RPMI7951 (cell line): ENCODE measurements at places on chromosomes 2 and 18.

GRCh38 chr2:66832646-66833435, 397.9 kb downstream of the MEIS1 start:
- DNase-seq: no peak

- DNase-seq: peak; percentile 1
Observed at GRCh38 chr18:49359732-49360444, 100.6 kb downstream of the DYM start.

DNA sequence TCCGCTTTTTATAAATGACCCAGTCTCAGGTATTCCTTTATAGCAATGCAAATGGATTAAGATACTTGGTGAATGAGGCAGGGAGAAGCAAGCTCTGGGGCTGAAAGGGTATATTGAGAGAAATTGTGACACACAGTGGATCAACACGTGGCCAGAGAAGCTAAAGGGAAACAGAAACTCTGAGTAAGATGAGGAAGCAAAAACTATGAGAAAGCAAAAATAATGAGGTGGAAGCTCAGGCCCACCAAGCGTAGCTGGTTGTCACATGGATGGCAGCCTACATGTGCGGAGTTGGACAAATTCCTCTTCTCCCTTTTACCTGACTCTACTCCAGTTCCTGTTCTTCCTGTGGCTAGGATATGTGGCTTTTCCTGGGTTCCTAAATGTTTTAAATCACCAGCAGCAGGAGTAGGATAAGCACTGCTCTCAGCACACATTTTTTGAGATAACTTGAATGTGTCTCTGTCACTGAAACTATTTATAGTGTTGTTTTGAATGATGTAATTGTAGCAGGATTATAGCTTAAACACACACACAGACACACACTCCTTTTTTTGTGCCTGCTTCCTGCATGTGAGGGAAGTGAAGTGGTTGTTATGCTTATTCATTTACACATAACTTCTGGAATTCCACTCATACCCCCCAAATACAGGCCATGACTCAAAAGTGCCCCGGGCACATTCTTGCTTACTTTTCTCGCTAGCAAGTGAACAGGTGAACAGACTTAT, 30.1 kb upstream of the EPC2 start:
- DNase-seq: peak; percentile 77

DNA sequence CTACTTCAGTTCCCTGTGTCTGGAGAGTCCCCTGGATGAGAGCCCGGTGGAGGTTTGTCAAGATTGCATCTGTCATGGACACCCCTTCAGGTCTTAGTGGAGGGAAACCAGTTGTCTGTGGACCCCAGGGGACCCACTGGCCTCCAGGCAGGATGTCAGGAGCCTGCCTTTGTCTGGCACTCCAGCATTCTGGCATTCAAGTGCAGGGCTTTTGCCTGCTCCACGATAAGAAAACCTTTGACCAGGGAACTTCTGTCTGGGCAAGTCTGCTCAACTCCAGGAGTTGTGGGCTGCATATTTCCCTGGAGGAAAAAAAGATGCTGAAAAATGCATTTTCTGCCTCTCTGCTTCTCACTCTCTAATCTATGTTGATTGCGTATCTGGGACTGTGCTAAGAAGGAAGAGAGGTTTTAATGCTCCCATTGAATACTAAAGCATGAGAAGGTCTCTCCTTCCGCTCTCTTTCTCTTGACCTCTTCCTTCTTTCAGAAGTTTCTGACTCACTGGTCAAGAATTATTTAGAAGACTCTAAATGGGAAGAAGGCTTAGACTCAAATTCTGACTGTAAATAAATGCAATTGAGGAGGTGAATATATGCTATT, 104.5 kb downstream of the MMADHC start:
- peak; percentile 37 for DNase-seq

DNA sequence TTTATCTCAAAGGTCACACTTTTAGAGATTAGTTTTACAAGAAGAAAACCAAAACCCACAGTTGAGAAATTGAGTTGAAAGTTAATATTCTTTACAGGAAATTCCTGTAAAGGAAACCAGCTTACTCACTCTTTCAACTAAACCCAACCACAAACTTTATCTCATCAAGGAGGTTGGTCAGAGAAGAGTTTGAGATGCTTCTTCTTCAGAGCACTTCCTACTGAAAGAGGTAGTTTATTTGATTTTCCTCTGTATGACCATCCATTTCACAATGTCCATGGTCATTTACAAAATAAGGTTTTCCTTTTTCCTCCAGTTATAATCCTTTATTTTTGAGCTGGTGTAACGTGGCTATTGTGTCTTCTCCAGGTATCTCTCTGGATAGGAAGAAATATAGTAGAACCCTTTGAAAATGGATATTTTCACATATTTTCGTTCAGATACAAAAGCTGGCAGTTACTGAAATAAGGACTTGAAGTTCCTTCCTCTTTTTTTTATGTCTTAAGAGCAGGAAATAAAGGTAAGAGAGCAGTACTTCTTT, 4.5 kb upstream of the IL18RAP start:
- DNase-seq: no peak

- DNase-seq: no peak
Observed at GRCh38 chr2:120346026-120346666, at the start of gene INHBB. Gene INHBB, plus strand, starts transcription at chr2:120346136. Its CDS starts 53 bp downstream, at chr2:120346189.

DNA sequence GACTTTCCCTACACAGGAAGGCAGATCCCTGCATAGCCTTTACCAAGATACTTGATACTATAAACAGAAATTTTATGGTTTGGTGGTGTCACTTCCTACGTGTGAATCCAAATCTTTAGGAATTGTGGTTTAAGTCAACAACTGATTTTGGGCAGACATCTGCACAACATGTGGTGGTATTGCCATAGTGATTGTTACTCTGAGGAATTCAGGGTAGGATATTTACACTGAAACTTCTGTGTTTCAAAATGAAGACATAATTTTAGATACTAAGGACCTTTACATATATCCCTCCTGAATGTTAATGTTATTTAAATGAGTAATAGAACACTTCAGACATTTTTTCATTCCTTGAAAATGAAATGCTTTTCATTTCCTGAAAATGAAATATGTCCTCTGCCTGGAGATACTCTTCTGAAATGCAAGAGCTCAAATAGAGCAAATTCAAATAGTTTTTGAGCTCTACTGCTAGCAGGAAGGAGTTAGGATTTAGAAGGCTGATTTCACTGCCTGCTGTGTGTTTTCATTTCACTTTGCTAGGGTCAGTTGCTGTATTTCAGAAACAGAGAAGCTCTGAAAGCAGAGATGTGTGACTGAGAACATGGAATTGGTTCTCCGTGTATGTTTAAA, 77.2 kb downstream of the MDH1 start:
- DNase-seq: peak; percentile 72

DNA sequence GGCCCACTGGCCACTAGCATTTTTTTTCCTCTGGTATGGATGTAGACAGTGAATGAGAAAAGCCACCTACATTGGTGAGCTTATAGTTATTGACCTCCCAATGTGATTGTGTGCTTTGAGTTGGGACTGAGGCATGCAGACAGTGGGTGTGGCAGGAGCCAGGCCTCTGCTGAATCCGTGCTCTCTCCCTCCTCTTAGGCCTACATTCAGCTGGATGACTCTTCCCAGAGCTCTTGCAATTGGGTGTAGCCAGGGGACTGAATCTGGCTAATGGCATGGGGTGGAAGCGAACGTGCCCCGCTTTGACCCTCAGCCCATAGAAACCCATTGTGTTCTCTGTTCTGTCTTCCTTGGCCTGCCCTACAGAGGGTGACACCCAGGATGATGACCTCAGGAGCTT, 698.3 kb upstream of the HS6ST1 start:
- no peak for DNase-seq

- DNase-seq: peak; percentile 1
Observed at GRCh38 chr2:184154438-184154837, 443.9 kb upstream of the ZNF804A start.

GRCh38 chr18:27964811-27965210, 212.1 kb downstream of the CDH2 start:
- peak; percentile 15 for DNase-seq

DNA sequence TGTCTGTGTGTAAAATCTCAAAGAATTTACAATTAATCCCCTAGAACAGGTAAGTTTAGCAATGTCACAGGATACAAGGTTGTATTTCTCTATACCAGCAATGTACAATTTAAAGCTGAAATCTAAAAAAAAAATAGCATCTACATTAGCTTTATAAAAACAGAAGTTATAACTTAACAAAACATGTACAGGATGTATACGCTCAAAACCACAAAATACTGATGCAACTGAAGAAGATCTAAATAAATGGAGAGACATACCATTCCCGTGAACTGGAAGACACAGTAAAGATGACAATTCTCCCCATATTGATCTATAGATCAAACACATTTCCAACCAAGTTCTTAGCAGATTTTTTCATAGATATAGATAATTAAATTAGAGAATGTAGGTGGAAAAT, 17.5 kb upstream of the RANBP2 start:
- DNase-seq: no peak

DNA sequence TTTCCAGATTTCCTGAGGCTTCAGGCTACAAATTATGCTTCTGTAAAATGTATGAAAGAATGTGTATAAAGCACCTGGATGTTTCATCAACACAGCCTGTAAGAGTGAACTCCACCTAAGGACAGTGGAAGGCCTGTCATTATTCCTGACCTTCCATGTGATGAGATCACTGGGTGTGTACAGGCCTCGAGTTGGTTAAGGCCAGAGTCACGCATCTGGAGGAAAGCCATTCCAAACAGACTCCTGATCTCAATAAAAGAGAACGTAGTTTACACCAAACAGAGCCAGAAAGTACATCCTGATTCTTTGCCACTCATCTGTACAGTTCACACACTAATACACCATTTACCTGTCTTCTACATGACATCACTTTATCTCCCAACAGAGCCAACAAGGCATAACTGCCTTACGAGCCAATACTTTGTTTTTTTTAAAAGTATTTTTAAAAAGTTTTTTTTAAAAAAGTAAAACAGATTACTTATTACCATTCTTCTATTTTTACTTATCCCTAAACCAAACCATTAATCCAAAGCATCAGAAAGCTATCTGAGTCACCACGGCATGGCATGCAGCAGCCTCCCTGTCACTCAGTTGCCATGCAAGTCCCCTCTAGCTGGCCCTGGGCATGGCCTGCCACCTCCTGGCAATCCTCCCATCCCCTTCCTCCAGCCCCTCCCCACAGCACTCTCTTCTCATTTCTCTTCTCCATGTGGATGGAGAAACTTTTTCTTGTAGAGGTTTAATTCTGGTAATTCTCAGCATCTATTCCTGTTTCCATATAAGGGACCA, 78.8 kb upstream of the TFCP2L1 start:
- no peak for DNase-seq

DNA sequence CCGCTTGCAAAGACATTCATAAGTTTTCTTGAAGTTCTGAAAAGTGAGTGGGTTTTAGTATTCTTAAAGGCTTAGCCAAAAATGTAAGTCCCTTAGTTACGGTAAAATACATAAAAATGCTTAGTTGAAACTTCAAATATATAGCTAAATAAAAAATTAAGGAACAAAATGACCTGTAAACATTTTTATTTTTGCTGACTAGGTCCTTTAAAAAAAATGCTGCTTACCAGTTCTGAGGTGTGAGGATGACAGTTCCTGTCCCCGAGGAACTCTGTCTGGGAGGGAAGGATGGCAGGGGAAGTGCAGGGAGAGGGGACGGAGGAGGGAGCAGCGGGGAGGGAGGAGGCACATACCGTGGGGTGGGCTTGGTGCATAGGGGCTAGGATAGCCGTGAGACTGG, 102.8 kb upstream of the BCL2L11 start:
- DNase-seq: no peak

DNA sequence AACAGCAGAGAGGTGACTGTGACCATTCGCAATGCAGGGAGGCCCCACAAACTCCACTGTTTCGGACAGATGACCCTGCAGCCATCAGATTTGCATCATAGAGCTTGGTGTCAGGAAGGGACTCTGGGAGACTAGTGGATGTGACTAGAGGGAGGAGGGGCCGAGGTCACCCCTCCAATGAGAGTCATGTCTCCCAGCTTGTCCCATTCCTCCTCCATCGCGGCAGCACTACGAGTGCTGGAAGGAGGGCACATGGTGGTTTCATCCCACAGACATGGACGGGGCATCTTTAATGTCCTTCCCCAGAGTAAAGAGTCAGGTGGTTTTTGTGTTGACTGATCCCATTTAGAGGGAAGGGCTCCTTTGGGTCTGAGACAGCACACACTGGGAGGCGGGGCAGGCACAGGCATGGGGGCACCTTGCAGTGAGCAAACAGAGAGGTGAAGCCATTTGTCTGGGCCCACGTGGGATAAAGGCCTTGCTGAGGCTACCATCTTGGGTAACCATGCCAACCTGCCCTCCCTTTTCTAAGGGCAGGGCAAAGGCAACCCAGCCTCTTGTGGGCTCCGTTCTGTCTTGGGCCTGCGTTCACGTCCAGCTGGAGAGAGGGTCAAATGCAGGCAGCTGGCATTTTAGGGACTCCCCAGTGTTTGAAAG, 208.1 kb downstream of the ASB1 start:
- DNase-seq: no peak

- DNase-seq: peak; percentile 80
Observed at GRCh38 chr2:19349911-19350677, 8.3 kb downstream of the OSR1 start.

DNA sequence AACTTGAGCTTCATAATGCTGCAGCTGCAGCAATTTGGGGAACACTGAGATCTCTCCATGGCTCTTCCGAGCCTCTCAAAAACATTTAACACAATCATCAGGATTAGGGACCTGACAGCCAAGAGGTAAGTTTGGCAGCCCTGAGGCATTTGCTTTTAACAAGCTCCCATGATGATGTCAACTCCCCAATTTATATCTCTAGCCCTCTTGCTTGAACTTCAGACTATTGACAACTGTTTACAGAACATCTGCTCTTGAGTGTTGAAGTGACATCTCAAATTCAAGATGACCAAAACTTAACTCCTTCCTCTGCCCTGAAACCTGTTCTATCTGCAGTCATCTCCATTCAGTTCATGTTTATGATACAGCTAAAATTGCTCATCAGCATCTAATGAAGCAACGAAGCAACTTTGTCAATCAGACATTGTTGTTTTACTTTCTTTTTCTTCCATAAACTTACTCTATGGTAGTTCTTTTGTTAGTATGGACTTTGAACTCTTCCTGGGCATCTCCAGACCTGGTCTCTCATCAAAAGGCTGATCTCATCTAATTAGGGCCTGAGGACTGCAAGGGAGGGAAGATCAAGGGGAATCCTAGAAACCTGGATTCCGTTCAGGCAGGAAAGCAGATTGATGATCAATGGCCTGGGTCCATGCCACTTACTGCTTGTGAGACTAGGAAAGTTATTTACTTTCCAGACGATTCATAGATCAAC, 48.1 kb downstream of the SEMA4F start:
- DNase-seq: no peak

DNA sequence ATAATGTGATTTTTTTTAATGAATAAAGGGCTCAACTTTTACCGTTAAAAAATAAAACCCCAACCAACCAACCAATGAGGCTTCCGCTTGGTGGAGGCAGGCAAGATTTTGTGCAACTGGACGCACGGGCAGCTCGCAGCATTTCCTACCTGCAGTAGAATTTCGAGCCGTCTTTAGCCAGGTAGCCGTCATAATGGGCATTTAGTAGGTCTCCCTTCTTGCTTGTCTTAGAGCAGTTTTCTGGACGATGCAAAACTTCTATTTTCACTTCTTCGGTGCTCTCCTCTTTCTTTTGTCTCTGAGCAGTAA, 316 bp downstream of the FKBP7 start:
- peak; percentile 19 for DNase-seq

- no peak for DNase-seq
Observed at GRCh38 chr2:156753766-156754165, 317.6 kb downstream of the GPD2 start.
